T-helper 1 cell treated with Interleukin-12 subunit alpha and Interleukin-12 subunit beta and Interleukin-4 antibody, amounts not matched to agents 30 ng/mL and 1 ng/mL, for 36 hours (primary cell): ENCODE measurements at places on chromosomes 12 and 14. TPM values are rescaled to one million over a fixed set of nuclear protein-coding genes. Genes with fewer than 3 reads are reported as not detected.

Gene GLIPR1L1
- total RNA-seq, result not detected in 2 replicates

Gene TDRD9
- total RNA-seq, result not detected in 2 replicates

Gene USP5
- total RNA-seq, result 110 and 115 TPM in 2 replicates

Gene TAS2R30
- 4.2 and 5.4 TPM in 2 replicates for total RNA-seq

Gene ANO2
- total RNA-seq, result not detected in 2 replicates

Gene TEX52
- total RNA-seq, result 0.41 TPM in 1 of 2 replicates, not detected in the other

Gene RERGL
- total RNA-seq, result not detected in 2 replicates

Gene BDKRB1
- not detected in 2 replicates for total RNA-seq

Gene SLC10A1
- total RNA-seq, result not detected in 2 replicates

Gene PRH2
- not detected in 2 replicates for total RNA-seq

Gene TMEM229B
- total RNA-seq, result 23.3 and 25.6 TPM in 2 replicates

Gene ADCY4
- 4.3 and 5.3 TPM in 2 replicates for total RNA-seq

Gene DHH
- total RNA-seq, result 0.07 TPM in 1 of 2 replicates, not detected in the other
